ENCODE measurements at places on chromosomes 2 and 18.

- DNase-seq, result no peak
These were observed 71.8 kb upstream of the SMAD7 start for GRCh38 chr18:49022311-49023161.

- DNase-seq, result no peak
These were observed 51.4 kb downstream of the TRIB2 start for GRCh38 chr2:12767996-12768624.

- DNase-seq, result no peak
These were observed 196.0 kb downstream of the DCC start for GRCh38 chr18:52536039-52536438.

- DNase-seq, result no peak
These were observed 5.8 kb downstream of the CUL3 start for GRCh38 chr2:224579411-224579810.

- no peak for DNase-seq
These were observed 1.3 kb upstream of the ZNF516 start for GRCh38 chr18:76496194-76496890.

DNA sequence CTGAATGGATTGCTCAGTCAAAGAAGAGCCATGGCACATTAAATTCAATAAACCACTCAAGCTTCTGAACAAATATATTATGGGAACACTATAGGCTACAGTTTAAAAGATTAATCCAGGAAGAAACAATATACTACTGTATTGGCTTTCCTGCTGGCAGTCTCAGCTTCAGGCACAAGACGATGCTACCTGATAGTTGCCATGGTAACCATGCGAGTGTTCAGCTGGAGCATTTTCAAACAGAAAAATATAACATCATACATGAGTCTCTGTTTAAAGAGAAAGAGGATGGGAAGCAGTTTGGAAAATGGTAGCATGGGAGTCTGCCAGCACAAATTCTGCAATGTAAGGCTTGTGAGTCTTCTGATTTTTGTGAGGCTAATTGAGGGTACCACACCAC is 65.9 kb upstream of the CPO start:
- DNase-seq, result no peak

GRCh38 chr18:41004324-41004723 is 950.7 kb upstream of the PIK3C3 start:
- DNase-seq, result no peak

GRCh38 chr2:199148076-199148845 is 309.5 kb downstream of the SATB2 start:
- DNase-seq, result no peak

- no peak for DNase-seq
These were observed 197.5 kb upstream of the CHAC2 start for GRCh38 chr2:53569957-53570727.

DNA sequence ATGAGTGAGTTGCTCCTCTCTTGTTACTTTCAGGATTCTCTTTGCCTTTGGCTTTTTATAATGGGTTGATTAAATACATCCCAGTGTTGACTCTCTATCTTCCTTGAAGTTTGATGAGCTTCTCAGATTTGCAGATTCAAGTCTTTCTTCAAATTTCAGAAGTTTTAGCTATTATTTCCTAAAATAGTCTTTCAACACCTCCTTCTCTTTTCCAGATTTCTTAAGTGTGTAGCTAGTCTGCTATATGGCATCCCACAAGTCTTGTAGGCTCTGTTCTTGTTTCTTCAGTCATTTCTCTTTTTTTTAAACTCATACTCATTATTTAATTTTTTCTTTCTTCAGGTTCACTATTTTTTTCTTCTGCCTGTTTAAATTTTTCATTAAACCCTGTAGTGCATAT is 287.7 kb upstream of the CNTNAP5 start:
- DNase-seq, result no peak

- DNase-seq, result no peak
These were observed 157.8 kb downstream of the C1D start for GRCh38 chr2:67904966-67905365.

DNA sequence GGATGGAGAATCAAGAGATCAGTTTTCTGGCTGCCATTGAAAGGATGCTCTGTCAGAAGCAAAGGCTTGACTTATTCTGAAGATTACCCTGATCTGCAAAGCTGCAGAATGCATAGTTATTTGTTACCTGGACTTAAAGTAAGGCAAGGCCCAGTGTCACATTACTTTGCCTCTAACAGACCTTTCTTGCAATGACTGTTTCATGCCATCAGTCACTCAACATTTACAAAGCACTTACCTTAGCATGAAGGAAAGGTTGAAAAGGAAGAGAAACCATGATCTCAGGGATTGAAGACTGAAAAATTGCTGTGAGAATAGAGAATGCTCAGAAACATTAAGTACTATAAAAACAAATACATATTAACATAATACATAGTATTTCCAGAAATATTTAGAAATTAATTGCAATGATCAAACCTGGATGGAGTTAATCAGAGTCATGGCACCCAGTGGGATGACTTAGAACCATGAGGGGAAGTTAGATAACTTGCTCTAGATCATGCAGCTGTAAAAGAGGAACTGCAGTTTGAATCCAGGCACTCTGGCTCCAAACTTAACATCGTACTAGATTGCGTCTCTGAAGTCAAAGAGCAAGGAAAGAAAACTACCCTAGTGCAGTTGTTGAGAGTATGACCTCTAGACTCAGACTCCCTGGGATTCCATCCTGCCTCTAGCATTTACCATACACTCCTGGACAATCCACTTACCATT is 26.5 kb upstream of the FAM117B start:
- DNase-seq, result no peak

GRCh38 chr2:99376254-99376864 is 39.2 kb downstream of the EIF5B start:
- no peak for DNase-seq

DNA sequence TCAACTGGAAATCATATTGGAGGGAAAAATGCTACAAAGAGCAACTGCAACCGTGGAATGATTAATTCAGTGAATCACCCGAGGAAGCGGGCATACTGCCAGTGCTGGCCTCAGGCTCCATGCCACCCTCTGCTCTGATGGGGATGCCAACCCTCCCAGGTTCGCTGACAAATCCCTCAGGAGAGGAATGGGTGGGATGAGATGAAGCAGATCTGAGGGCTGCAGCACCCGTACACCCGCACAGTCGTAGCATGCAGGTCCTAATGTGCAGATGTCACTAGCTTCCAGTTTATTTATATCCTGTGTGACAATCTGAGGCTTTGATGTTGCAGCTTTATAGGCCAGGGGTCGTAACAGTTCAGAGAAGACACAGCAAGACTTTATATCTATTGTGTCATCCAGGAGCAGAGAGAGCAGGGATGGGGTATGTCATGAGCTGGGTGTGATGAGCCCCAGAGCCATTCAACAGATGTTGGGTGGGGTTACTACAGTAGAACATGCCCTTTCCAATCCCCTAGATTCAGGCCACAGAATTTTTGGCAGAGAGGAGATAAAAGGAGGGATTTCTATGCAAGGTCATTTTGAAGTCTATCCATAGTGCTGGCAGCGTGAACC is 44.6 kb downstream of the DPP4 start:
- no peak for DNase-seq

GRCh38 chr2:205077159-205077558 is 531.9 kb downstream of the PARD3B start:
- DNase-seq, result no peak

DNA sequence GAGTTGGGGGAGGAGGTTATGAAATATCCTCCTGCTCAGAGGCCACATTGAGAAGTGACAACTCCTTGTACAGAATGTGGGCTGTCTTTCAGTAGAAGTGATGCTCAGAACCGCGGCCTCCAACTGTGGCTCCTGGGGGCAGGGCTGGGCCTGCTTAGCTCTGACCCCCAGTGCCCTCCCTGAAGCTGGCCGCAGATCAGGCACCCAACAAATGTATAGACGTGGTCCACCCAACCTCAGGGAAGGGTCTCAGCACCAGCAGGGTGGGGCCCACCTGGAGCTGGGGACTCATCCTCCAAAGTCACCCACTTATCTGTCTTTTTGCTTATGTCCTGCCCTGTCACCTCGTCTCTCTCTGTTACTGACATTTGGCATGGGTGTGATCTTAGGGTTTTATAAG is 11.1 kb upstream of the BIN1 start:
- no peak for DNase-seq

DNA sequence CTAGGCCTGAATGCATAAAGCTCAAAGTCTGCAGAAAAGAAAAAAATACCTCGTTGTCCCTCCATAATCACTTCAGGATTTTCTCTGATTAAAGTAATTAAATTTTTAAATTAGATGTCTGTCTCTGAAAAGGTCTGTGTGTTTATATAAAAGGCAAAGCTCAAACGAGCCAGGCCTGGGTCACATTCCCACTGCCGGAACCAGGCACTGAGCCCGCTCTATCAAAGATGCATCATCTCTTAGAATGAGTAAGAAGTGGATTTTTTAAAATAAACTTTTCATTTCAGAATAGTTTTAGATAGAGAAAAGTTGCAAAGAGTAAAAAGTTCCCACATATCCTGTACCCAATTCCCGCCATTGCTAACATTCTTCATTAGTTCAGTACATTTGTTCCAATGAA is 202.1 kb upstream of the KYNU start:
- no peak for DNase-seq

- peak; percentile 13 for DNase-seq
These were observed 142.8 kb downstream of the NDUFA10 start for GRCh38 chr2:239882331-239882732.

- DNase-seq, result no peak
These were observed 41.4 kb downstream of the FECH start for GRCh38 chr18:57544936-57545660.

DNA sequence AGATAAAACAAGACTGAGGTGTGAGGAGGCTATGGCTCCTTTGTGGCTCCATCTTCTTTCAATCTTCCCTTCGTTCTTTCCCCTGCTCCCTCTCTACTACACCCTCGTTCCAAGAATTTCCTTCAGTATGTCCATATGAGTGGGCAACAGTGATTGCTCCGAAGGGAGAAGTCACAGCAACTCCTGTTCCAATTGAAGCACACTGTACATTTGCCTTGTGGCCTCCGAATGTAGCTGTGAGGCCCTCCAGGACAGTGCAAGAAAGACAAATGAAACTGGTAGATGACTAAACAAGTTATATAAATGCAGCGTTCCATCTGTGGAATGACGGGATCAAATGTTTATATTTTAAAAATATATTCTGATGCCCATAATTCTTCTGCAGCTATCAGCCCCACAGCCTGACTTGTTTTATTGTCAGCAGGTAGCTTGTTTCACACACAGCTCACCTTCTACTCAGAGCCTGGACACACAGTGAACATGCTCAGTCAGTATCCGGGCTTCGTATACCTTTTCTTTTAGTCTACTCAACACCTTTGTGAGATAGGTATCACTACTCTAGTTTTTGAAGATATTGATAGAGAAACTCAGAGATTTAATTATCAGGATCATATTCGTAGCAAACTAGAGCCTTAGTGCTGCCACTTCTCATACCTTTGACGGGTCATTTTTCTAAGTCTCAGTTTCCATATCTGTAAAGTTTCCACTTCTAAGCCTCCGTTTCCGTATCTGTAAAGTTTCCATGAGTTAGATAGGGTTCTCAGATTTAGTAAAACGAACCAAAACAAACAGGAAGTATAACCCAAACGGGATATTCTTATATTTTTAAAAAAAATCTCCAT is 216.7 kb upstream of the STON1 start:
- no peak for DNase-seq

DNA sequence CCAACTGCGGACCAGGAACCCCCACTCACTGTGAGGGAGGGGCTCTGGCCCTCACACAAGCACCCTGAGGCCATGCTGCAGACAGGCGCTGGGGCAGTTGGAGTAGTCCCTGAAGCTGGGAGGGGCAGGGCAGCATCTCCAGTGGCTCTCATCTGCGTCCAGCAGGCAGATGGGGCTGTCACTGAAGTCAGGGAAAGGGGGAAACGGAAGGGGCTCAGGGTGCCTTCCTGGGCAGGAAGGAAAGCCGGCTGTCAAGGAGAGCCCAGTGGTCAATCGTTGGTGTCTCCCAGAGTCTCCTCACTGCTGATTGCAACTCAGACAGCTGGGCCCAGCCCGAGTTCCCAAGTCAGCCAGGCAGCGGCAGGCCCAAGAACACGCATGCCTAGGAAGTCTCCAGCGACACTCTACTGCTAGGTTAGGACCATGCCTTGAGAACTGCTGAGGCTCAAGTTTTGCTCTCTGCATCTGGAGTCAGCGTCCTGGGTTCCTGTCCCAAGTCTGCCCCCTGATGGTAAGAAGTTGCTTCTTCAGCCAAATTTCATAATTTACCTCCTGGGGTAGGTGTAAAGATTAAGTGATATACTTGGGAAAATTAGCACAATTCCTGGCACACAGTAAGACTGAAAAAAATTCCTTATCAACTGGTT is 27.4 kb upstream of the NMUR1 start:
- peak; percentile 14 for DNase-seq

- DNase-seq, result no peak
These were observed 152.2 kb downstream of the DAW1 start for GRCh38 chr2:228023619-228024018.

GRCh38 chr2:72062336-72062735 is 85.3 kb downstream of the CYP26B1 start:
- DNase-seq, result no peak

- DNase-seq, result no peak
These were observed 88.8 kb downstream of the USP40 start for GRCh38 chr2:233477548-233478433.

DNA sequence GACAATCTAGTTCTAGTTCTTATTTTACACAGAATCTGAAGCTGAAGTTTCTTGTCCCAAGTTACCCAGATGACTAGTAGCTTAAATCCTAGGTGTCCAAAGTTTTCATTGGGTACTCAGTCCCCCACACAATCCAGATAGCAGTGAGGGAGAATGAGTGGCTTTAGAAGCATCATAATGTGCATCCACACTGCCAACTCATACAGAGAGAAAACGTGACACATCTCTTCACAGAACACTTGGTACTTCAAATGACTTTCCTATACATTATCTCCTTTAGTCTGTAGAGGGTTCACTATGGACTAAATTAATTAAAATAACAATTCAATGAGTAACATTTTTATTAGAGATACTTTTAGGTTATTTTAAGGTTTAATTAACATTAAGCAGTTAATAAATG is 45.2 kb downstream of the STRADB start:
- DNase-seq, result no peak

- DNase-seq, result no peak
These were observed 214.6 kb upstream of the HAAO start for GRCh38 chr2:43006834-43007543.

DNA sequence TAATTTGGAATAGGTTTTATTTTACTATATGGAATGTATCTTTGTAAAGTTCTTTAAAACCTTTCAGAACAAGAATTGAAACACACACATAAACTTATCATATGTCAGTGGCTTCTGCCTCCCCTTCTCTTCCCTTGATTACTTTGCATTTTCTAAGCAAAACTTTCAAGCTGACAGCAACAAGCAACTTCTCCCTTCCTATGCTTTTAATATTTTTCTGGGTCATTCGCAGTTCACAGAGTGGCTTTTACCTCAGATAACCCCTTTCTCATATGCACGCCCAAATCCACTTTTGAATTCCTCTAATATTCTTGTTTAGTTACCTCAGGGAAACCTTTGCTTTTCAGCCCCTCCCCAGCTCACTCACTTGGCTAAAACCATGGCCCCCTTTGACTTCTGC is 36.7 kb upstream of the CDC42EP3 start:
- DNase-seq, result no peak

GRCh38 chr18:22213333-22213973 is 44.1 kb downstream of the GATA6 start:
- no peak for DNase-seq

Data from esophagus squamous epithelium (tissue), 5 donors.